NCI-H2029 treated with DMSO at 0.1 percent for 48 hours (cell line): ENCODE measurements at places on chromosomes 2 and 18.

- DNase-seq: no peak
Observed at GRCh38 chr2:224160917-224161316, 121.8 kb upstream of the SERPINE2 start.

DNA sequence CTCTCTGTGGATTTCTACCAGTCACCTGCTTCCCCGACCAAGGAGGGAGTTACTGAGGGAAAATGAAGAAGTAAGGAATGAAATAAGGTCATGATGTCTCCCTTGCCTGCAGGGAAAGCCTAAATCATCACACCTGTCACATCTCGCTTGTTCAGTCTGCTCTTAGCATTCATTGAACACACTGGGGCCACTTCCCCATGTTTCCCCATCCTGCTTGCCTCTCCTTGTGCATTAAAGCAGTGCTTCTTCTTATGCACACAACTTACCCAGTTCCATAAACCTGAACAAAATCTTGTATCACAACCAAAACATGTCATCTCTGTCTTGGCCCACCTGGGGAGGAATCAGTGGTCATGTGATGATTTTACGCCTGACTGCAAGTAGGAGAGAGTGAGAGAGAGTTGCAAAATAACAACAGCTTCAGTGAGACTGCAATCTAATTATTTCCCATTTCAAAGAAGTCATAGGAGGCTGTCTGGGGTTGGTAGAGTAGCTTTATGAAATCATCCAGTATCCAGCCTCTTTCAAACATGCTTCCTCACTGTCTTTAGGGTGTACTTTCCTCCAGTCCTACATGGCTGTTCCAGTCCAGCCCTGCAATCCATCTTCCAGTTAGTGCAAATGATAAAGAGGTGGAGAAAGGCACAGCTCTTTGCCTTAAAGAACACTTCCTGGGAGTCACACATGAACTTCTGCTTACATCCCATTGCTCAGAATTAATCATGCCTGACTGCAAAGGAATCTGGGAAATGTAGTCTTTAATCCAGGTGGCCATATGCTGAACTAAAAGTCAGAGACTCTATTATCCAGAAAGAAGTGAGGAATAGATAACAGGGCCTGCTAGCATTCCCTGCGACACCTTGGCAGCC is 220.1 kb downstream of the HAUS1 start:
- DNase-seq: no peak

DNA sequence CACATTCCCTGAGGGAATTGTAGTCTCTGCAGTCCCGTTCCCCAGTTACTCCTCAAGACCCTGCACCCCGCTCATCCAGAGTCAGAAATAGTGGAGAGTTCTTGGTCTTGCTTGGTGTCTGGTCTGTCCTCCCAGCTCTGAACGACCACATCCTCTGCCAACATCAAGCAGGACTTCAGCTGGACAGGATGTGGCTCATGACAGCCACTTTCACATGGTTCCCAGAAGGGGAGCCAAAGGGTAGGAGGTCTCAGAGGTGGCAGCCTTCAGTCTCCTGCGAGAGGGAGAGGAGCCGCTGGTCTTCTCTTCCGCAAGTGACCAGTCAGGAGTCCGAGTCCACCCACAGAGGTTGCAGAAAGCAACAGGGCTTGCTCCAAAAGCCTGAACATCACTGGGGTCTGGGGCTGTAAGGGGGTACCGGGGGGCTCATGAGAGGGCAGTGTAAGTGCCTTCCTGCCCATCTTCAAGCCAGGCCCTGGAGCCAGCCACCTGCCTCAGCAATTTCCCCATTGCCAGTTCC is 29.8 kb downstream of the B3GNT7 start:
- DNase-seq: no peak

GRCh38 chr2:116802671-116803070 is 1011.8 kb upstream of the DDX18 start:
- no peak for DNase-seq

- DNase-seq: peak; percentile 74
Observed at GRCh38 chr2:158598862-158599517, 142.2 kb downstream of the PKP4 start.

DNA sequence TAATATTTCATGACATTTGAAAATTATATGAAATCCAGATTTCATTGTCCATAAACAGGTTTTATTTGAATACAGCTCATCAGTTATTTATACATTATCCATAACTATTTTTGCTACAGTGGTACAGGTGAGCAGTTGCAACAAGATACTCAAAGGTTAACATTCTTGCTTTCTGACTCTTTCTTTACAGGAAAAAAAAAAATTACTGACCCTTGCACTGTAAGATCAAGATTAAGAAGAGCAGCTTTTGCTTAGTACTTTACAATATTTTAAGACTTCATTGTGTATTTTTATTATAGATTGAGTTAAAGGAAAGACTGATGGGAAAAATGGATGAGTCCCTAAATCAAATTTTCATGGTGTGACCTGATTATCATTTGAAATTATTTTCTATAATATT is 11.2 kb downstream of the ETAA1 start:
- no peak for DNase-seq

DNA sequence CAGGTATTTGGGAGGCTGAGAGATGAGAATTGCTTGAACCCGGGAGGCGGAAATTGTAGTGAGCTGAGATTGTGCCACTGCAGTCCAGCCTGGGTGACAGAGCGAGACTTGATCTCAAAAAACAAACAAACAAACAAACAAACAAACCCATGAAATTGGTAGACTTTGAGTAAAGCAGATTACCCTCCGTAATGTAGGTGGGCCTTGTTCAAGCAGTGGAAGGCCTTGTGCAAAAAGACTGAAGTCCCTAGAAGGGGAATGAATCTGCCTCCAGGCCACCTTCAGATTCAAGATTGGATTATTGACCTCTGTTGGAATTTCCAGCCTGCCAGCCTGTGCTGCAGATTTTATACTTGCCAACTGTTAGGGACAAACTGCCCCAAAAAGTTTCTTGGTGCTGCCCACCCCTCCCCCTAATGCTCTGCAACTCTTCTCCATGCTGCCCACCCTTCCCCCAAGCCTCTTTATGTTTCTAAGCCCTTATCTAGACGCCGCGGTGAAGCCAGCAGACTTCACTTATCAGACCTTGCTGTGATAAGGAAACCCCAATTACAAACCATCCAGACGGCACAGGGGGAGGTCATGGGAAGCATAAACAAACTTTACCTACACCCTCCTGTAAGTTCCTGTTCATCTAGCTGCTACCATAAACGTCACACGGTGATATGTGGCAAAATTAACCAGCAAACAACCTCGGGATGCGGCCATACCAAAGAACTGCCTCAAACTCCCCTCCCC is 17.0 kb downstream of the CYP27A1 start:
- no peak for DNase-seq

GRCh38 chr2:8455236-8456150 is 226.4 kb upstream of the ID2 start:
- DNase-seq: no peak

- DNase-seq: no peak
Observed at GRCh38 chr2:57488061-57488460, 558.5 kb upstream of the VRK2 start.

DNA sequence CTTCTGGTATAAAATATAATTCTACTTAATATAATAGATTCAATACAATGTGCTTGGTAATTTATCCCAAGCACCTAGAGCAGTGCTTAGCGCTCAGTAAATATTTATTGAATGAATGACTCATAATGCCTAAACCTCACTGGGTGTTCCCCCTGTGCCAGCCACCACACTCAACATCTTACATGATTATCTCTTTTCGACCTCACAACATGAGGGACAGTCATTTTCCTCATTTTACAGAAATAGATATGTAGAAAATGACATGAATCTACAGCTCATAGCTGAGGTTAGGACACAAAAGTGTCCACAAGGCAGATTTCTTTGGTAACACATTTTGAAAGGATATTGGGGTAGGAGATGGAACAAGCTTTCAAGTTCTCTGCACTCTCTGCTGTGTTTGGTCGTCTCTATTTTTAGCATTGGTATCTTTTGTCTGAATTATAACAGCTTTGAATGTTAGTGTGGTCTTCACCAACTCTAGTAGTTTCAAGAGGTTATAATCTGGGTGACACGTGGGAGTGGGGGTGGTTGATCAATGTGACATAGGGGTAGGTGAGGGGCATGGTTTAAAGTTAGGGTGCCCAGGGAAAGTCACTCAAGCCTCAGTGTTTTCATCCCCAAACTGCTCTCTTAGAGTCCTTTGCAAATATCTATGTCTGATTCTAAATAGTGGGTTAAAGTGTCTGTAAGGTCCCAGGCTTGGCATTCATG is 9.8 kb downstream of the MYOM1 start:
- DNase-seq: peak; percentile 1

DNA sequence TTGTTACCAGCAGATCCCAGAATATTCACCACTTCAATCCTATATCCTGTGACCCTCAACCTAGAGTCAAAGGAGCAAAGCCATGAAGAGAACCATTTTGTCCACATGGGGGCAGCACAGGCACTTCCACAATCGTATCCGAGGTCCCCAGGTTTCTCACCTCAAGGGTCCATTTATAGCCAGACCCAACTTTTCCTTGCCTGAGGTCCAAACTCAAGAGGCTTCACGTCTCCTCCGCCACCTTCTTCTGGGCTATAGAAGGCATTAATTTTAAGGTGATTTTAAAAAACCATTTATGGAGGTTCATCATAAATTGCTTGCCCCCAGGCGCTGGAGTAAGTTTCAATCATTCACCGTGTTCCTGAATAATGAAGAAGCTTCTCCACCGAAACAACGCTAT is 111.6 kb upstream of the NABP1 start:
- DNase-seq: peak; percentile 51

- peak; percentile 84 for DNase-seq
Observed at GRCh38 chr2:66305718-66306117, 129.2 kb upstream of the MEIS1 start.

DNA sequence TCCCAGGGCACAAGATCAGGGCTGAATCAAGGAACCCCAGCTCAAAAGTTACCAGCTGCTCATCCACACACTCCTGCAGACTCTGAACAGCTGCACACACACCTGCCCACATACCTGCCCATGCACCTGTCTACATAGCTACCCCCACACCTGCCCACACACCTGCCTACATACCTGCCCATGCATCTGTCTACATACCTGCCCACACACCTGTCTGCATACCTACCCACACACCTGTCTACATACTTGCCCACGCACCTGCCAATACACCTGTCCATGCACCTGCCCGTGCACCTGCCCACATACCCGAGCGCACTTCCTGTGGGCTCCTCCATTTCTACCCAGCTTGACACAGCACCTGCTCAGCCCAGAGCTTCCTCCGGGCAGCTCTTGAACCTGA is 122.8 kb upstream of the AGAP1 start:
- peak; percentile 90 for DNase-seq

- no peak for DNase-seq
Observed at GRCh38 chr2:120871016-120871635, 135.5 kb downstream of the GLI2 start.

GRCh38 chr2:8893978-8894820 is 56.8 kb upstream of the KIDINS220 start:
- DNase-seq: no peak

- DNase-seq: no peak
Observed at GRCh38 chr2:204108330-204108751, 171.8 kb downstream of the ICOS start.

DNA sequence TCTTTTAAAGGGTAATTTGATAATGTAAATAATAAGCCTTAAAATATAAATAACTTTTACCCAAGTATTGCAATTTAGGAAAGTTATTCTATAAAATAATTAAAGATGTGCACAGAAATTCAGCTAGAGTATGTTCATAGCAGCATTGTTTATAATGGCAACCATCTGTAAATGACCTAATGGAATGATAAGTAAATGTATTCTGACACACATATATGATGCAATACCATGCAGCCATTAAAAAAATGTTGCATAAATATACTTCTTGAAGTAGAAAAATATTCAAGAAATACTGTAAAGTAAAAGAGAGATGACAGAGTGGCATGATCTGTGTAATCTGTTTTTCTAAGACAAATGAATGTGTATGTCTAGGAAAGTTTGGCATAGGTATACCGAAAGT is 545.7 kb downstream of the ZEB2 start:
- no peak for DNase-seq

DNA sequence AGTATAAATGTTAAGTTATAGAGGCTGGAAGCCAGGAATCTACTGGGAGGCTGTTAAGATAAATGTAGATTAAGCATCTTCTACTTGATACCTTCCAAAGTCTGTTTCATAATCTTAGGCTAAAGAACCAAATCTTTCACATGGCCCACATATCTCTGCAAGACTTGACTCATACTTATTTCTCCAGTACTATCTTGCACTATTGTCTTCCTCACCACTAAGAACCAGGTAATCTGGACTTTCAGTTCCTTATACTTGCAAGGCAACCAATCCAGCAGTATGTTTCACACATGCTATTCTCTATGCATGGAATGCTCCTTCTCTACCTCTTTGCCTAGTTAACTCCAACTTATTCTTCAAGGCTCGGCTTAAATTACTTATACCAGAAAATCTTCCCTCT is 62.2 kb downstream of the RBMS1 start:
- DNase-seq: no peak

DNA sequence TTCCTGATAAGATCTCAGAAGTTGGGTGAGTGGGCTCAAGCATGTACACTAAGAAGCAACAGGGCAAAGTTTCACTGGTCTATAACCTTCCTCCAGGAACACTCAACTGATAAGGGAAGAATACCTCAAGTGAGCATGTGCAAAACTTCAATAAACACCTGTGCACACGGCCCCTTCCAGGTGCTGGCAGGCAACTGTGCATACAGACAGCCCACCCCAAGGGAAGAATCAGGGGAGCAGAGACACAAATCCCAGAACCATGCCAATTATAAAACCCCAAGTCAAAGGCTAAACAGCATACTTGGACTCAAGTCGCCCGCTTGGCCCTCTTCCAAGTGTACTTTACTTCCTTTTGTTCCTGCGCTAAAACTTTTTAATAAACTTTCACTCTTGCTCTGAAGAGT is 85.9 kb upstream of the RTN4 start:
- no peak for DNase-seq

DNA sequence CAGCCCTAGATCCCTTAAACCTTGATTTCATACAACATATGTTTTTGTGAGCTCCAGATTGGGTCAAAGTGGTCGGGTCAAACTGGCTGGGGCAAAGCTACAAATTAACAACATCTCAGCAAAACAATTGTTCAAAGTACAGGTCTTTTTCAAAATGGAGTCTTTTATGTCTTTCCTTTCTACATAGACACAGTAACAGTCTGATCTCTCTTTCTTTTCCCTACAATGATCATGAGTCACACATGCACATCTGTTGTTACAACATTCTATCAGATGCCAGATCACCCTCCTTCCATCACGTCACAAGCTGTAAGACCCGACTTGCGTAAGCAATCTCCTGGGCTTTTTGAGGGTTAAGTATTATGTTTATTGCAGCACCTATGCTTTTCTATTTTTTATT is 55.1 kb downstream of the RHOB start:
- DNase-seq: no peak

DNA sequence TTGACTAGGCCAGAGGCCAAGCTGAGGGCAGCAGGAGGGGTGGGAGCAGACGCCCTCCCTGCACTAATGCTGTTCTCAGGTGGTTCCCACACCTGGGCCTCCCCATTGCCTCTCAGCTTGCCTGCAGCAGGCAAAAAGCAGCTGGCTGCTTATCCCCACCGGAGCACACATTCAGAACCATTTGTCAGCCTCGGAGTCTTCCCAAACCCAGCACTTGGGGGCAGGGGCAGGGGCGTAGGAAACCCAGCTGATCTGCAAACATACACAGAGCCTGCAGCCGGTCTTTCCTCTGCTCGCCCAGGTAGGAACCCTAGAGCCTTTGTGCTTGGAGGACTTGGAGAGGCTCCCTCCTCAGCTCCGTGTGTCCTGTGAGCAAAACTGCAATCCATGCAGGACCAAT is 249.8 kb downstream of the CYP26B1 start:
- DNase-seq: no peak

- no peak for DNase-seq
Observed at GRCh38 chr18:28657961-28658360, 481.0 kb upstream of the CDH2 start.

- DNase-seq: no peak
Observed at GRCh38 chr18:9507565-9508088, 32.3 kb downstream of the RALBP1 start.
